ENCODE measurements at places on chromosomes 16 and 17.

DNA sequence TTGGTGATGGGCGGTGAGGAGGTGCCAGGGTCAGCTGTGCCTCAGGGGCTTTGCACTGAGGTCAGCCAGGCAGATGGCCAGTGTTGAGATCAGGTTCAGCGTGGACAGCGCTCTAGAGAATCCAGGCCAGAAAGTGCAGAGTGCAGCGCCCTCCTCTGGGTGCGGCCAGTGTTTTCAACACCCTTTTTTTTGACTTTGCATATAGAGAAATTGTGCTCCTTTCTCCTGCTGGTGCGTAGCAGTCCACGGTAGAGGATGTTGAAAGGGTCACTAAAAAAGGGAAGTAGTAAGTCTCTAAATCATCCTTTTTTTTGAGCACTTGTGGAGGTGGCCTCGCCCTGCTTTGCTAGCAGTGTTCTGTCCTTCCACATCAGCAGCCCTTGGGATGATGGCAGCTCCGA, 53.9 kb downstream of the BANP start:
- no peak for DNase-seq

DNA sequence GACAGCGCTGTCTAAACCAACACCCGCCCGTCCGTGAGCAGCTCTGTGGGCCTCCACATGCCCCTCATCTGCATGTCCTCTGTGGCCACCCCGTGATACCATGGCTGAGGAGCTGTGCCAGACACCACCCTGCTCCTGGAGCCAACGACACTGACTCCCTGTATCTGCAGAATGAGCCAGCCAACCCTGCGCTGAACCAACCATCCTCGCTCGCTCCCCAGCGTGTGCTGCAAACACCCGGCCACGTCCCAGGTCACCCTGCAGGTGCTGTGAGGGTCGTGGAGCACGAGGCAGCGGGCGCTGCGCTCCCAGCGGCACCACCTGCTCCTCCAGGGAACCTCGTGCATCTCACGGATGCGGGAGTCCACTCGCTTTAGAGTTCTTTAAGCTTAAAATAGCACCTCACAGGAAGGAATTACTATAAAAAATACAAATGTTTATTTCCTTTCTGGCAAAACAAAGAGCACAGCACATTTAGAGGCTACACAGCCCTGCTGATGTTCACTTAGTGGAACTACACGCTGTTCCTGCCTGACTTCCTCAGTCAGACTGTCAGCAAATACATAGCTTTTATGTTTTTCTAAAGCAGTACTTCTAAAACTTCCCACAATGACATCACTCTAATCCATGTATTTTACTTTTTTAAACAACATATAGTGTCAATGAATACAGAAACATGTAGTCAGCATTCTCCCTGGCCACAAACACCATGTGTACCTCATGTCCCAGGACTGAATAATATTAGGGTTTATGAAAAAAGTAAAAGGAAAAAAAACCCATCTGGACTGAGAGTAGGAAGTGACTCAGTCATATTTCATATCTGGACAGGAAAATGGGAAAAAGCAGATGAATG, 43.5 kb downstream of the MAP1LC3B start:
- DNase-seq: no peak

GRCh38 chr16:340370-341091, 12.0 kb downstream of the AXIN1 start:
- no peak for DNase-seq

- DNase-seq: no peak
These were observed 70.3 kb downstream of the DNAH9 start for GRCh38 chr17:11668618-11669017.

- DNase-seq: no peak
These were observed 247.4 kb downstream of the PRKCA start for GRCh38 chr17:66549731-66550207.

DNA sequence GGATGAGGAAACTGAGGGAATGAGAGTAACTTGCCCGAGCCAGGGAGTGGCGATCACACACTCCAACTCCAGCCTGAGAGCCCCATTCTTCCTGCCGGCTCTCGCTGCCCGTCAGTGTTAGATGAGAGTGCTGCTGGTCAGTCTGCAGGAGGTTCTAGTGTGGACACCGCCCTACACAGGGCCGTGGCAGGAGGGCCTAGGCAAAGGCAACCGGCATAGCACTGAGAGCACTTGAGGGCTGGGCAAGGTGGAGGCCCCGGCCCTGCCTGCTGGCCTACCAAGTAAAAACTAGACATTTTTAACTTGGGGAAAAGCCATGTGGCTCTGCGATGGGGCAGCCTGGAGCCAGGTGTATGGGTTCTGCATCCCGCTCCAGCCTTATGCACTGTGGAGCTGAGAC, 354.8 kb downstream of the SEC14L1 start:
- no peak for DNase-seq

GRCh38 chr16:17374668-17375255, 96.0 kb downstream of the XYLT1 start:
- no peak for DNase-seq

DNA sequence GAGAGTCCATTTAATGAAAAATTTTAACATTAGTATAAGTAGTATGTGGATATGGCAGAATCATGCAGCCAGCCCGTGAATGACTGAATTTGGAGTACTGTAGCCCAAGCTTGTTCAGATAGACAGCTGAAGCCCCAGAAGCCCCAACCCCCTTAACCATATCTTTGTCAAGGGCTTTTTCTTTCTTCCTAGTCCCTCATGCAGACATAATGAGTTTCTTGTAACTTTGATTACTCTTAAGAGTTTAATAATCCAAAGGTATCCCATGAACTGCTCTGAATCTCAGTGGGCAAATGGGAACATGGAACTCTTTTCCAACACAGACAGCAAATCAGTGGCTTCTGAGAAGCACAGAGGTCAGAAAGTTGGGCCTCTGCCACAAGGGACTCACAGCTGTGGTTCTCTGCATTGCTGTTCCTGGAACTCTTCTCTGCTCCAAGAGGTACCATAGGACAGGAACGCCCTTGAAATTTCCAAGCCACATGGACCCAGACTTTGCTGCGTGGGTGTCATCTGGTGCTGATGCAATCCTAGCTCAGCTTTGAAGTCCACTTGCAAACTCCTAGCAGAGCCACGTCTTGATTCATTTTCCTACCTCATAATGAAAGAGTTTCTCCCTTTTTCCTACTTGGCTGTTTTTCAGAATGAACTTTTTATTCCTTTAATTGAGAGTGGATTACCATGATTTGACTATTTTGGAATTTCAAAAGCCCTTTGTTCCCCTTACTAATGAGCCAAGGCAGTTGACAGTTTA, 18.1 kb downstream of the LYRM1 start:
- DNase-seq: no peak

GRCh38 chr17:2064520-2064971, 9.6 kb downstream of the HIC1 start:
- no peak for DNase-seq

GRCh38 chr17:72205357-72205756, 84.5 kb downstream of the SOX9 start:
- no peak for DNase-seq

DNA sequence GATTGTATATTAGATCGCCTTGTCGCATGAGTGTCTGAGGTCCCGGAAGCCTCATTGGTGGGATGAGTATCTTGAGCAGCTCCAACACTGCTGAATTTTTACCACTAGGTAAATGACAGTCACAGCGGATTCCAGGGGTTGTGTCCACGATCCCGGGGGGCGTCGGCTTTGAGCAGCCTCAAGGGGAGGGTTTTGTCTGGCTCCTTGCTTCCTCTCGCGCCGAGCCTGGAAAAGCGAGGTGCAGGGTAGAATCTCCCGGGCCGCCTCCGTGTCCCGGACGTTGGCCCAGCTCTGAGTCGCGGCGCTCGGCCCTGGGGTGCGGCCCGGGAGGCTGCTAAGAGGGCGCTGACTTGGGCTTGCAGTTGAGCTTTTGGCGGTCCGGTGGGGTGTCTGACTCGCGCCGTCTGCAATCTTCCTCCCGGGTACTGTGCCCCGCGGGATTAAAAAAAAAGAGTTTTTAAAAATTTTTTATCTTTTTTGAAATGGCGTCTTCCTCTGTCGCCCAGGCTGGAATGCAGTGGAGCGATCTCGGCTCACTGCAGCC, 4.5 kb downstream of the OR1F1 start:
- DNase-seq: no peak

GRCh38 chr17:57213180-57213825, 43.0 kb upstream of the MSI2 start:
- DNase-seq: no peak

- DNase-seq: no peak
These were observed 28.3 kb upstream of the IL17C start for GRCh38 chr16:88610080-88610479.

DNA sequence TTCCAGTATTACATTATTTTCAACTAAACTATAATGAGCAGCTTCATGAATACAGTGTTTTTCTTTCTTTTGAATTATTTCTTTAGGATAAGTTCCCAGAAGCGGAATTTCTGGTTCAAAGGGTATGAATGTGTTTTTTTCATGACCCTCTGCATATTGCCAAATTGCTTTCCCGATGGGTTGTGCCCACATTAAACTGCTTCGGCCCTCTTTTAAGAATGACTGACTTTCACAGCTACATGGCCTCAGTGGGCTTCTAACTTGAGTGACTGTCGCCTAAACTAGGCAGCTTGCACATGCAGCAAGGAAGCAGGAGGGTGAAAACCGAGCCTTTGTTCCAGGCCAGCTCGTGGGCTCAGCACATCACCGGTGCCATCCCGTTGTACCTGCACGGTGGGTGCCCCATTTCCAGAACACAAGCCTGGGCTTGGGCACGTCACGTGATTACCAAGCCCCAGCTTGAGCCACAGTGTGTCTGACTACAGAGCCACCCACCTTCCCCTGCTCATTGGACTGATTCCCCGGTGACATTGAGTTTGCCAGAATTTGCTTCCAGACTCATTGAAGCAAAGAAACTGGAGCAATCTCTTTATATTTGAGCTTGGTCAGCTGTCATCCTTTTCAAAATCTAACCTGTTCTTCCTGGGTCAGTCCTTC, 112.8 kb downstream of the CLEC16A start:
- DNase-seq: no peak

DNA sequence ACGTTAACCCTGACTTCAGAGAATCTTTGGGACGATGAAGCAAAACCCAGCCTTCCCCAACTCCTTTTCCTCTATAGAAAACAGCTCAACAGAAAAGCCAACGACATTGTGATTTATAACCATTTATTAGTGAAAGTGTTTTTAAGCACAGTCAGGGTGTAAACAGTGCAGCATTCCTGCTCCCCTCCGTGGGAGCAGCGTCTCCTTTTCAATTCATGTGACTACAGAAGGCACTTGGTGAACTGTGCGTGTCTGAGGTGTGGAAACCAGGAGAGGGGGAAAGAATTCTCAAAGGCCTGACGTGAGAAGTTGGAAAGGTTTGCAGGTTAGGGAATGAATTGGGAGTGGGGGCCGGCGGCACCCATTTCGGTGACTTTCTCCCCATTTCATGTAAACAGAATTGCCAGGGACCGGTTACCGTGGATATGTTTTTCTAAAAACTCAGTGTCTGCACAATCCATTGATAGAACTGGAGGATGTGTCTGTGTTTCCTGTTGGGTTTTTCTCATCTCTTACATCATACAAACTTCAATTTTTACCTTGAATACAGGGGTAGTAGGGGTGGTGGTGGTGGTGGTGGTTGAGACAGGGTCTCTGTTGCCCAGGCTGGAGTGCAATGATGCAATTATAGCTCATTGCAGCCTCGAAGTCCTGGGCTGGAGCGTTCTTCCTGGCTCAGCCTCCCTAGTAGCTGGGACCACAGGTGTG, 53.1 kb downstream of the NDE1 start:
- no peak for DNase-seq

GRCh38 chr17:1264196-1264595, 6.0 kb upstream of the BHLHA9 start:
- no peak for DNase-seq

Measured in stimulated activated CD8-positive, alpha-beta memory T cell treated with anti-CD3 and anti-CD28 coated beads, Interleukin-7, amount 100 ng/mL, for 4 hours (primary cell).